GM12864 (cell line): ENCODE measurements at places on chromosomes 6 and 20.

GRCh38 chr6:164066335-164066734, 651.8 kb downstream of the QKI start:
- DNase-seq, result no peak

DNA sequence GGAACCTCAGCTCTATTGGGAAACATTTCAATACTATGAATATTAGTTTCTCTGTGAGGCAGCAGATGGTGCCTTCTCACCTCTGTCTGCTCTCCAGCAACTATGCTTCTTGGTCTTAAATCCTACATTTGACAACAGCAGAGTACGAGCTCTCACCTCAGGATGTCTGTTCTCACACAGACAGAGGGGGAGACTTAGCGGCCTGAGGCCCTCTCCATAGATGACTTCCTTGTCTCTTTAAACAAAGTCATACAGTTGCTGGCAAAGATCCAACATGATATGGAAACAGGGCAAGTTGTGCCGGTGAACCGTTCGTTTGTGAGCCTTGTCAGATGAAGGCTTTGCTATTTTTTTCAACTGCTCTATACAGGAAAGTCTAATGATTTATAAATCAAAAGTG, 43.7 kb upstream of the GABRR1 start:
- no peak for DNase-seq

DNA sequence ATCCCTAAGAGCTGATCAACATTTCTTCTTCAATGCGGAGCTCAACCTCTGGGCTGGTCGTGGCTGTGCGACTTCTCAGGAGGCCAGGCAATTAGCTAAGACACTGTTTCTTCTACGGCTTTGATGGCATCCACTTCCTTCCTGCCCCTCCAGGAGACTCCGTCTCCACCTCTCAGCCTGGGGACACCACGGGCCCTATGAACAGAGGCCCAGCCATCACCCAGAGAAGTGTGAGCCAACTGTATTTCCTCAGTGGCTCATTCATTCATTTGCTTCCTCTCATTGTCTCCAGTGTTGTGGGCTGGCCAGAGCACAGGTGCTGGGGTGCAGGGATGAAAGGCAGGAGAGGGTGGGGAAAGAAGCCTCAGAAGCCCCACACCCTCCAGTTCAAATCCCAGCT, 51.8 kb upstream of the APCDD1L start:
- no peak for DNase-seq

GRCh38 chr20:19808498-19808897, 50.4 kb downstream of the RIN2 start:
- no peak for DNase-seq

- DNase-seq, result no peak
Measured at GRCh38 chr6:34917626-34918285, 28.7 kb downstream of the ANKS1A start.

- no peak for DNase-seq
Measured at GRCh38 chr20:59933849-59934585, 580 bp upstream of the SYCP2 start.

- no peak for DNase-seq
Measured at GRCh38 chr6:109740787-109741186, 49.7 kb downstream of the FIG4 start.

GRCh38 chr6:119544325-119545175, 195.0 kb upstream of the MAN1A1 start:
- no peak for DNase-seq
